Peyer's patch (tissue), 4 donors: ENCODE measurements at places on chromosomes 7 and 10. TPM values are rescaled to one million over a fixed set of nuclear protein-coding genes. Genes with fewer than 3 reads are reported as not detected.

The INMT gene
- 6.5 TPM for total RNA-seq

The GSTO1 gene
- total RNA-seq = 105 TPM

The CADPS2 gene
- total RNA-seq = 11.4 TPM

The LLCFC1 gene
- total RNA-seq = not detected

The AKR1D1 gene
- total RNA-seq = not detected

The METTL27 gene
- 2.1 TPM for total RNA-seq

The CPN1 gene
- total RNA-seq = not detected
